ENCODE measurements at places on chromosomes 13 and 19.

DNA sequence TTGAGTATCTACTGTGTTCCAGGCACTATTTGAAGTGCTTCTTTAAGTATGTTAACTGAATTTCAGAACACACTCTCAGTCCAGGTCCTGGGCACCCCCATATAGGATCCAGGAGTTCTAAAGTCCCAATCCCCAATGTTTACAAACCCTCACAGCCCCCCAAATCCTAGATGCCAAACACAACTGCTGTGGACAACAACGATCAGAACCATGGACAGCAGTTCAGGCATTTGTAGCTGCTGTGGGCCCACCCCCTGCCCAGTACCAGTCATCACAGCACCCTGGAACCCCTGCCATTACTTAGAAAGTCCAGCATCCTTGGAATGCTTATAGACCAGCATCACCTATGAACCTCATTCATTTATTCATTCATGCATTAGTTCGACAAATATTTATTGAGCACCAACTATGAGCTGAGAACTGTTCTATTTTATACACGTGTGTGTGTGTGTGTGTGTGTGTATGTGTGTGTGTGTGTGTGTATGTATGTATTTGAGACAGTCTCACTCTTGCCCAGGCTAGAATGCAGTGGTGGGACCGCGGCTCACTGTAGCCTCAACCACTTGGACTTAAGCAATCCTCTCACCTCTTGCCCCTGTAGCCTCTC lies 19.3 kb upstream of the SDHAF1 start:
- no peak for DNase-seq

DNA sequence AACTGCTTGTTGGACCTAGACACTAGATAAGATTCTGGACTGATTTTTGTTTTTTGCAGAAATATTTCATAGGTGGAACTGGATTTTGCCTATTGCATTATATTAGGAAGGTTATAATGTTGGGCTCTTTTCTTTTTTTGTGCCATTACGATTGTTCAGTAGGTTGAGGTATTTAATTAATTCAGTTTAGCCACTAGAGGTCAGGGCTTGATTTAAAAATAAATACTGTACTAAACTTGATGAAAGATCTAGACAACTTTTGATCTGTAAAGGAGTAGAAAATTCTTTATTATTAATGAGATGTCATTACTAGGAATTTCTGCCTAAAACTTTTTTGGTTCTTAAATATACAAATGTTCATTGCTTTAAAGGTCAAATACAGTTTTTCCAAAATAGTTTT lies 15.2 kb upstream of the SUPT20H start:
- DNase-seq = no peak

GRCh38 chr19:35313587-35313986 lies 15.4 kb upstream of the CD22 start:
- no peak for DNase-seq

GRCh38 chr19:30226464-30227011 lies 145.6 kb upstream of the ZNF536 start:
- no peak for DNase-seq

DNA sequence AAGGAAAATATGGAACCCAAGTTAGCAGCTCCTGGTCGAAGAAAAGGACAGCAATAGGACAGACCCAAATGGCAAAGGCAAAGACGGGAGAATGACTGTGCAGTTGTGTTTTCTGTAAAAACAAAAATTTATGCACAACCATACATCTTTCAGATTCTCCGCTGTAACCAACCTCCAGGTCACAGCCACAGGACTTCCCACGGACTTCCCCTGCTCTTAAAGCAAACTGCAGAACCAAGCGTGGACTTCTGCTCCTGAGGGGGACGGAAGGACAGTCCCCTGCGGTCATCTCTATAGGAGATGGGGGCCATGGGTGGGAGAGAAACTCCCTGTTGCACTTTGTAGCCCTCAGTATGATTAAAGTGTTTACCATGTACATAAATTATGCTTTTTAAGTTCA lies 2.5 kb downstream of the GRTP1 start:
- no peak for DNase-seq

- no peak for DNase-seq
Observed at GRCh38 chr19:46393456-46394401, 19.6 kb downstream of the CCDC8 start.

- no peak for DNase-seq
Observed at GRCh38 chr19:48608798-48609263, 2.3 kb downstream of the SPACA4 start.

DNA sequence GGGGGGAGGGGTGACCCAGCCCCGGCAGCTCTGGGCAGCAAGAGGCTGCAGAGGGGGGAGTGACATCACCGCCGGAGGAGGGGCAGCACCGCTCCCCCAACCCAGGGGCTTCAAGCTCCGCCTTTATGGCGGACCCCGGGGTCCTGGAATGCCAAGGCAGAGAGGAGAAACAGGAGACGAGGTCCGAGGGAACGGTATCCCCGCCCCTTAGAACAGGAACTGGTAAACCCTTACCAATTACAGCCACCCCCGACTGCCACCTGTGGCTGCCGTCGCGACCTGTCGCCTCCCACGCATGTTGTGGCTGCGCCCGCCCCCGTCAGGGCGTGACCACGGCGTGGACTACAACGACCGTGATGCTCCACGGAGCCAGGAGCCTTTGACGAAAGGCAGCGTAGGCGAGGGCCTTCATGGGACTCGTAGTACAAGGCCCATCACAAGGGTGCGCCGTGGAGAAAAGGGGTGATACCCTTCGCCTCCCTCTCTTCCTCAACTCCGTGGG lies 4.1 kb upstream of the KCNC3 start:
- DNase-seq = peak; percentile 92

- no peak for DNase-seq
Observed at GRCh38 chr13:31196992-31197391, 2.8 kb upstream of the B3GLCT start.

DNA sequence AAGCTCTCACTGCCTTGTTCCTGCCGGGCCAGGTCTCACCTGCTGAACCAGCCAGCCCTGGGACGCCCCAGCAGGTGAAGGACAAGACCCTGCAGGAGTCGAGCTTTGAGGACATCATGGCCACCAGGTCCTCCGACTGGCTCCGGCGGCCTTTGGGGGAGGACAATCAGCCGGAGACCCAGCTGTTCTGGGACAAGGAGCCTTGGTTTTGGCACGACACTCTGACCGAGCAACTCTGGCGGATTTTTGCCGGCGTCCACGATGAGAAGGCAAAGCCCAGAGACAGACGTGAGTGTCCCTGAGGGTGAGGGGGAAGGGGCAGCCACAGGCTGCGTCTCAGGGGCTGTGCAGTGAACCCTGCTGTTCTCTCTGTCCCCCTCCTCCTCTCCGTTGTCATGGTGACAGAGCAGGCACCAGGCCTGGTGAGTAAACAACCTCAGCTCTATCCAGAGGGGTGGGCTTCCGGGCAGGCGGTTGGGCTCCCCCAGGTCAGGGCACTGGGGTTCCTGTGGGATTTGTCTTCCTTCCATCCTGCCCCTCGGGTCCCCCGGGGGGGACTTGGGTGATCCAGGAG lies 9.7 kb downstream of the TLE6 start:
- peak; percentile 33 for DNase-seq

DNA sequence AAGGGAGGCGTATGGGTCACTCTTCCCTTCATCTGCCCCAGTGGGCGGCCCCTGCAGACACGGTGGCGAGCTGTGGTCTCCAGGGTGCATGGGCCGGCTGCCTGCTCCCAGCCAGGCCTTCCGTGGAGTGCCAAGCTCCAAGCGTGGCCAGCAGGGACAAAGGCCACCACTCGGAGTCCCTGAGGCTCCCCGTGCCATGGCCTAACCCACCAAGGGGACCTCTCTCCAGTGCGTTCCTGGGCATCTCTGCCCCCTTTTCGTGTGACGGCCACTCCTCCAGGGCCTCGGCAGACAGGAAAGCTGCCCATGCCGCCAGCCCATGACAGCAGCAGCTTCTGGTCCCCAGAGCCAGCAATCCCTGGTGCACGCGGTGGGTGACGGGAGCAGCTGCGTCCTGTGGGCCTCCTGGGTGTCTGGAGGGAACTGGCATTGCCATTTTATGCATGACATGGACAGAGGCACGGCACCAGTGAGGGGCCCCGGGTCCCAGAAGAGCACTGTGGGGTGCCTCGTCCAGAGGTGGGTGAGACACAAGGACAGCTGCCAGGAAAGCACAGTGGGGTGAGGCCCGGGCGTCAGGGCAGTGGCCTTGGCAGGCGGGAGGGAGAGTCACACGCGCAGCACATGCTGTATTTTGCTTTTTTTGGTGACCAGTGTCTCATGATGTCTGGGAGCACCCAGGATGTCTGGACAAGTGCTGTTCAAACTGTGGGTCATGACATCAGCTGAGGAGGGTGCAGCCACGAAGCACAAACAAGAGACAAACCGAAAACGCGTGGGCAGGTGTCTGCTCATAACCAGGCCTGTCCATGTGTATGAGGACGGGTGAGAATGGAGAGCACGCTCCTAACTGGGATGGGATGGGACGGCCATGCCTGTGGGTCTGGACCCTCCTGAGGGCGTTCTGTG lies 32.3 kb downstream of the CEBPG start:
- DNase-seq = no peak

- no peak for DNase-seq
Observed at GRCh38 chr19:38725469-38726283, 18.6 kb downstream of the CAPN12 start.

- DNase-seq = no peak
Observed at GRCh38 chr19:13757805-13758772, 6.2 kb upstream of the MRI1 start.

GRCh38 chr19:13883516-13884064 lies 6.7 kb downstream of the NANOS3 start:
- no peak for DNase-seq

DNA sequence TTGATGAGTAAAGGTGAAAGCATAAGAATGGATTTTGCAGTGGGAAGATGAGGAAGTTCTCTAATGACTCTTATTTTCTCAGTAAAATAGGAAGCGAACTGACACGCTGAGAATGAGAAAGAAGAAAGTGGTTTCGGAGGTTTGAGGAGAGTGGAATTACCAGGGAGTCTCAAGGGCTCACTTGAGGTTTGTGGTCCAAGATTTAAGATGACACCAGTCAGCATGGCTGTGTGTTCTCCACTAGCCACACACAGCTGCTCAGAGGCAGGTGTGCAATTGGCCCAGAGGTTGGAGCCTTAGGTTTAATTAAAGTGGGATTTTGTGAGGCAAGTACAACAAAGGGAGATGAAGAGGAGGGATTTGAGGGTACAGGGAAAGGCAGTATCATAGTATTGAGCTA lies 99.6 kb upstream of the NBEA start:
- no peak for DNase-seq

- no peak for DNase-seq
Observed at GRCh38 chr13:42696191-42696590, 85.2 kb upstream of the FAM216B start.

DNA sequence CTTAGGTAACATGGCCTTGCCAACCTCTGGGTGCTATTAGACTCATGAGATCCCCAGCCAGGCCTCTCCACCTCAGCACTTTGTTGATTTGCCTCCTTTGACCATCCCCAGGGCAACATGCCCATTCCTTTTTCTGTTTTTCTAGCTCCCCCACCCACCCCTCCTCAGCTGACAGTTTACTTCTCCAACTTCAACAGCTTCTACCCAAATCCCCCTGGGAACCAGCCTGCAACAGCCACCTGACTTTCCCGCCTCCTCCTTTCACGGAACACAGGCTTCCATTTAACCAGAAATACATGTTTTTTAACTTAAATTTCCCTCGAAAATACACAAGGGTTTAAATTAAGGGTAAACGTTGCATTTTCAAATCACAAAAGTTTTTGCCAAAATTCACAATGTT lies 117.3 kb downstream of the DLEU7 start:
- no peak for DNase-seq

- DNase-seq = no peak
Observed at GRCh38 chr19:32748497-32748896, 28.9 kb downstream of the TDRD12 start.

- no peak for DNase-seq
Observed at GRCh38 chr19:46722004-46722380, 5.1 kb upstream of the PRKD2 start.

- DNase-seq = no peak
Observed at GRCh38 chr13:99496184-99497142, 4.8 kb upstream of the TM9SF2 start.

Data from renal cortex interstitium (tissue), 15 donors.